ENCODE measurements at places on chromosomes 2 and 18.

- DNase-seq: no peak
Measured at GRCh38 chr2:196329959-196330358, 158.6 kb upstream of the STK17B start.

DNA sequence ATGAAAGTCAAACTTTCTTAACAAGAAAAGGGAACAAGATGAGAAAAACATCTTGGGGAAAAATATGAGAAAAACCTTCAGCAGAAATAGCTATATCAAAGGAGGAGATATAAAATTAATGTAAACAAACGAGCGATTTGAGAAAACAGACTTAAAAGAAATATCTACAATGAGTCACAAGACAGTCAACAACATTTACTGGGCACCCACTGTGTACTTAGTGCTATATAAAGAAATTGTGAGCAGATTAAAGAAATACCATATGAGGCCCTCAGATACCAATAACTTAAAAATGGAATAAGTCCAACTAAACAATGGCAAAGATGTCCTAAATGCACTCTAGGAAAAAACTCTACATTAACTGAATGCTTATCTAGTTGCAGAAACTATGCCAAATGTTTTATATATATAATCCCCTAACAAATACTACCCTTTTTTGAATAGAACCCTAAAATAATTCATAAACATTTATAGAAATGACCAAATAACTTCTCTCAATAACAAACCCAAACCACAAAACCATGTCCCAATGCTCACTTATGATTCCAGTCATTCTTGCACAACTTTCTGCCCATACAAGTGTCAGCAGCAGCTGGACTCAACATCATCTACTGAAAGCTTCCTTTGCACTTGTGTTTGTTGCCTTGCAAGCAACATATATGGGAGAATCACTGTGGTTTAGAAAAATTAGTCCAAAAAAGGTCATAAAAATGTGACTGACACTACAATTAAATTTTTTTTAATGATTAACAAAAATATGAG lies 83.5 kb downstream of the COBLL1 start:
- no peak for DNase-seq

DNA sequence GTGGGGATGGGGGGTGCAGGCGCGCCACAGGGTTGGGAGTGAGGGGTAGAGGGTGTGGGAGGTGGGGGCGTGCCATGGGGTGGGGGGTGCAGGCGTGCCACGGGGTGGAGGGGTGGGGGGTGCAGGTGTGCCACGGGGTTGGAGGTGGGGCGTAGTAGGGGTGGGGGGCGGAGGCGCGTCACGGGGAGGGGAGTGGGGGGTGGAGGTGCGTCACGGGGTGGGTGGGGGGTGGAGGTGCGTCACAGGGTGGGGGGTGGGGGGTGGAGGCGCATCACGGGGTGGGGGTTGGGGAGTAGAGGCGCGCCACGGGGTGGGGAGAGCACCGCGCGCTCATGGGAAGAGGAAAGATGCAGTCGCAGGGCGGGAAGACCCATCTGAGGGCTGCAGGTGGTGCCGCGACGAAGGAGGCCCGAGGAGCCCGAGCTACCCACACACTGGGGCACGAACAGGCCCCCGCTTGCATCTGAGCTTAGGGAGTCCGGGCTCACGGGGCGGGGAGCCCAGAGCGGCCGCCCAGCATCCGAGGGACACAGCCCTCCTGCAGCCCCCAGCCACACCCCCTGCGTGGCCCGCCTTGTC lies 37.5 kb downstream of the SNED1 start:
- no peak for DNase-seq

DNA sequence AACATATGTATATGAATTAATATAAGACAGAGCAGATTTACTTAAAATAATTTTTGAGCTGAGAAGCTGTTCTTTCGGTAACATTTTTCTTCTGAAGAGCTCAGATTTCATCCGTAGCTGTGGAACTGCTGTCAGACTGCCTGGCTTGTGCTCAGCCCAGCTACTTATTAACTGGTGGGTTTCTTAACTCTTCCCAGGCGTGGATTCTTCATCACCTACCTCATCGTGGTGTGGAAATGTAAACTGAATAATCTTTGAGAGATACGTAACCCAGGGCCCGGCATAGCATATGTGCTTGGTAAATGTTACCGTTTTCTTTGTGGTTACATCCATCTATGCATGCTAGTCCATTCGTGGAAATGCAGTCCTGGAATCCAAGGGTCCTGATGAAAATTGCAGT lies 145.0 kb downstream of the MCFD2 start:
- DNase-seq: no peak

- no peak for DNase-seq
Measured at GRCh38 chr18:45526114-45526841, 89.0 kb upstream of the SLC14A2 start.

DNA sequence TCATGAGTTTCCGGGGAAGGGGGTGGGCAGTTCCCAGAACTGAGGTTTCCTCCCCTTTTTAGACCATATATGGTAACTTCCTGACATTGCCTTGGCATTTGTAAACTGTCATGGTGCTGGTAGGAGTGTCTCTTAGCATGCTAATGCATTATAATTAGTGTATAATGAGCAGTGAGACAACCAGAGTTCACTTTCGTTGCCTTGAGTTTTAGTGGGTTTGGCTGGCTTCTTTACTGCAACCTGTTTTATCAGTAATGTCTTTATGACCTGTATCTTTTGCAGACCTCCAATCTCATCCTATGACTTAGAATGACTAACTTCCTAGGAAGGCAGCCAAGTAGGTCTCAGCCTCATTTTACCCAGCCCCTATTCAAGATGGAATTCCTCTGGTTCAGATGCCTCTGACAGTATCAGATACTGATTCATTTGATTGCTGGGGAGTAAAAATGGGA lies 447.3 kb downstream of the XIRP2 start:
- DNase-seq: no peak
